Subcutaneous adipose tissue (tissue), 4 donors: ENCODE measurements at places on chromosomes 3 and 15. TPM values are rescaled to one million over a fixed set of nuclear protein-coding genes. Genes with fewer than 3 reads are reported as not detected.

Gene MORC1
- not detected for total RNA-seq

Gene ALDH1A3
- total RNA-seq, result 28.0 TPM

Gene GOLGA8G
- total RNA-seq, result not detected

Gene AMT
- total RNA-seq, result 8.3 TPM

Gene CLDN11
- total RNA-seq, result 4.6 TPM

Gene CACNA2D3
- 1.1 TPM for total RNA-seq
